ENCODE measurements at places on chromosomes 7 and 10. TPM values are rescaled to one million over a fixed set of nuclear protein-coding genes. Genes with fewer than 3 reads are reported as not detected.

The PTF1A gene
- not detected for total RNA-seq

The CASD1 gene
- total RNA-seq = 14.6 TPM

The FBXL13 gene
- 0.73 TPM for total RNA-seq

The GIMAP6 gene
- total RNA-seq = 0.16 TPM

The FRAT2 gene
- total RNA-seq = 8.5 TPM

The SAP25 gene
- not detected for total RNA-seq

The SSC4D gene
- total RNA-seq = 0.32 TPM

The GDF10 gene
- total RNA-seq = not detected

The NPFFR1 gene
- total RNA-seq = not detected

The ATOH7 gene
- not detected for total RNA-seq

The TBX20 gene
- 8.3 TPM for total RNA-seq

Data from hair follicle dermal papilla cell (primary cell).